Stimulated activated CD4-positive, alpha-beta T cell treated with anti-CD3 and anti-CD28 coated beads, Interleukin-15, amount 100 ng/mL, for 1 hour (primary cell): ENCODE measurements at places on chromosomes 4 and X.

DNA sequence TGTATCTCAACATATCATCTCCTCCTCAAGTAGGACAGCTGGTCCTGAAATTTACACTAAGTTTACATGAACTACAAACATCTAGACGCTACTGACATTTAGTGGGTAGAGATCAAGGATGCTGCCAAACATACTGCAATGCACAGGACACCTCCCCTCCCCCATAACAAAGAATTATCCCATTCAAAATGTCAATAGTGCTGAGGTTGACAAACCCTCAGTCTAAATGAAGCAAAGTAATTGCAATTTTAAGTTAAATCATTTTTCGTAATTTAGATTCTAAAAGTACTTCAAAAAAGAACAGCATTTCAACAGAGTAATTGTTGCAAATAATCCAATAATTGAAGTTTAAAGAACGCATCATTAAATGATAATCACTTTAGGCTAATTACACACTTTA, 1.2 kb downstream of the PRMT9 start:
- DNase-seq: no peak

DNA sequence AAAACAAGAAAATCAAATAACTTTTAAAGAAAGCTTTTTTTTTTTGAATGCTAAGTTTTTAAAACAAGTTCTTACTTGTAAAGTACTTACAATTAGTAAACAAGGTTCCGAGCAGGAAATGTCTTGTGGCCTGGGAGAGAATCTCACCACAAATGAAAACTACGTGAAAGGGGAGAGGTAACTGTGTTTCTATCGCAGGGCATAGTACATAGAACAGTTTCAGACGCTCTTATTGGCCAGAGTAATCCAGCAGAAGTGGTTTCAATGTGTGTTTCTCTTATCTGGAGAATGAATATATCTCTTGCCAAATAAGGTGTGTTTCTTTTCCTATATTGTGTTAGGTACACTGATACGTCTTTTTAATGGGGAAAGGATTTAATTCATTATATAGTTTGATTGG, at the start of gene PLAC8:
PLAC8 (minus strand) TSS at position 154 of the 400 bp plus-strand sequence. CDS start 6,808 bp downstream, outside the sequence.
- no peak for DNase-seq

- no peak for DNase-seq
These were observed 90.4 kb downstream of the COX7B2 start for GRCh38 chr4:46818604-46819003.

- DNase-seq: no peak
These were observed 202.4 kb downstream of the CHIC2 start for GRCh38 chr4:53861856-53862610.

GRCh38 chr4:73053076-73053475, 16.4 kb downstream of the COX18 start:
- DNase-seq: no peak

- no peak for DNase-seq
These were observed 18.7 kb upstream of the ADD1 start for GRCh38 chr4:2824836-2825381.

DNA sequence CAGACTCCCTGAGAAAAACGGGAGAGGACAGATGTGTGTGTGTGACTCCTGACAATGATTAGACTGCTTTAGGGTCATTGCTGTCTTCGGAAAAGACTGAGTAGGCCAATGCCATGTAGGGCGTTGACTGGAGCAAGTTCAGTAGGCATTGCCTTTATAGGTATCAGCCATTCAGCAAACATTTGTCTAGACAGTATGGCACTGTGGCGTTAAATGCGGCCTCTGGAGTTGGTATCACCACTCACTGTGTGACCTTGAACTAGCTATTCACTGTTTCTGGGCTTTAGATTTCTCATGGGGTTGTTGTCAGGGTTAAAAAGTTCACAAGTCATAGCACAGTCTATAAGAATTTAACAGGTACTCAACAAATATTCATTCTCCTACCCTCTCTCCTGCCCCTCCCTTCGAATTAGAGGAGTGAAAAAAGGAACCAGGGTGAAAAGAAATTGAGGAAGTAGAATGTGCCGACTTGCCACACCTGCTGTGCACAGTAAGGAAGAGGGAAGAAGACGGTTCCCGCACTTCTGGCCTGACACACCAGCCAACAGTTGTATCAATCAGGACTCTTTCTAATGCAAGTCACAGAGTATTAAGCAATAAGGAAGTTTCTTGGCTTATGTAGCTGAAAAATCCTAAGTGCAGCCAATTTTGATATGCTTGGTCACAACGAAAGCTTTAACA, 83.2 kb upstream of the PLAC8 start:
- DNase-seq: no peak

GRCh38 chrX:104330966-104331365, 76.2 kb upstream of the ESX1 start:
- DNase-seq: no peak

DNA sequence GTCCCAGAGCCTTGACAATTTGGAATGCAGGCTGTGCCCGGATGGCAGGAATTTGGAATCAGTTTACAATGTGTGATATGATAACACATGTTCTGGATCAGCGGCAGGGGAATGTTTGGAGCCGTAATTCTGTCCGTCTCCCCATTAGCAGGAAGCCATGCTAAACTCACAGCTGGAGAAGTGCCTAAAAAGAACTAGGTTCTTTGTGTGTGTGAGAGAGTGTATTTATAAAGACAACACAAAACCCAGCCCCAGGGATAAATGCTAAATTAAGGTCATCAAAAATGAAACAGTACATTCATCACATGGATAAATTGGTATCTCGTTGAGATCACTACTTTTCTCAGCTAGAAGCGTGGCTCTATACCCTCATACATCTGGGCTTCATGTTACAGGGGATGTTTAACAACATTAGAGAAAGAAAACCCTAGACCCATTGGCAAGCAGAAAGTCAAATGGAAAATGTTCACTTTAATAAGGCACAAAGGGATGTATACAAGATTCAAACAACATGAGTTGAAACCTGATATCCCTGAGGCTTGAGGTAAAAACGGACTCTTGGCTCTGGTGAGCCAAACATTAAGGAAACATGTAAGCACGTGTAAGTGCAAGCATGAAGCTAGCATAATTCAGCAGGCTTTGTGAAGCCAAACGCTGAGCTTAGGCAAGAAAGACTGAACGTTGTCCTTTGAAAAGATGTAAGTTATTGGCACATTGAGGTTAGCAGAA, 18.0 kb upstream of the TMEM131L start:
- no peak for DNase-seq

- DNase-seq: no peak
These were observed 441.6 kb upstream of the PITX2 start for GRCh38 chr4:111064342-111064993.

GRCh38 chr4:155734065-155734464, 24.8 kb upstream of the GUCY1B1 start:
- DNase-seq: no peak

GRCh38 chrX:1582686-1583437, 8.5 kb upstream of the AKAP17A start:
- DNase-seq: peak; percentile 30

- no peak for DNase-seq
These were observed 134.5 kb upstream of the KLF3 start for GRCh38 chr4:38529189-38530115.

- no peak for DNase-seq
These were observed 152.2 kb upstream of the PPARGC1A start for GRCh38 chr4:24042094-24042493.
